Caki2 (cell line): ENCODE measurements at places on chromosomes 1 and 21. TPM values are rescaled to one million over a fixed set of nuclear protein-coding genes. Genes with fewer than 3 reads are reported as not detected.

DNA sequence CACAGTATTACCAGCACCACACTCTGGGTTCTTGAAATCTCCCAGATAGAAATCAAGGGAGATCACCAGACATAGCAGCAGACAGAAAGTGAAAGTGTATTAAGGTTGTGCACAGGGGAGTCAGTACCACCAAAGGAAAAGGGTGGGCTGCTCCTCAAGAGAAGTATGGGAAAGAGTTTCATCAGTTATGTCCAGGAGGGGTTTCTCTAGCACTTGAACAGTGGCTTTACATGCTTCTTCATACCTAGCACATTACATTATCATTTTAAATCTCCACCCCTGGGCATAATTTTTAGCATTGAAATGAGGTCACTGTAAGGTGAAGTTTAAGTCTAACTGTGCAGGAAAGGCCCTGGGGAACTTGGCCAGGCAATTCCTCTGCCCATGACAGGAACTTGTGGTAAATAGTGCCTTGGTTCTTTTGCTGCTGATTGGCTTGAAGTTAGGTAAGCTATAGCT lies 601.0 kb downstream of the NUF2 start:
- DNase-seq, result no peak

DNA sequence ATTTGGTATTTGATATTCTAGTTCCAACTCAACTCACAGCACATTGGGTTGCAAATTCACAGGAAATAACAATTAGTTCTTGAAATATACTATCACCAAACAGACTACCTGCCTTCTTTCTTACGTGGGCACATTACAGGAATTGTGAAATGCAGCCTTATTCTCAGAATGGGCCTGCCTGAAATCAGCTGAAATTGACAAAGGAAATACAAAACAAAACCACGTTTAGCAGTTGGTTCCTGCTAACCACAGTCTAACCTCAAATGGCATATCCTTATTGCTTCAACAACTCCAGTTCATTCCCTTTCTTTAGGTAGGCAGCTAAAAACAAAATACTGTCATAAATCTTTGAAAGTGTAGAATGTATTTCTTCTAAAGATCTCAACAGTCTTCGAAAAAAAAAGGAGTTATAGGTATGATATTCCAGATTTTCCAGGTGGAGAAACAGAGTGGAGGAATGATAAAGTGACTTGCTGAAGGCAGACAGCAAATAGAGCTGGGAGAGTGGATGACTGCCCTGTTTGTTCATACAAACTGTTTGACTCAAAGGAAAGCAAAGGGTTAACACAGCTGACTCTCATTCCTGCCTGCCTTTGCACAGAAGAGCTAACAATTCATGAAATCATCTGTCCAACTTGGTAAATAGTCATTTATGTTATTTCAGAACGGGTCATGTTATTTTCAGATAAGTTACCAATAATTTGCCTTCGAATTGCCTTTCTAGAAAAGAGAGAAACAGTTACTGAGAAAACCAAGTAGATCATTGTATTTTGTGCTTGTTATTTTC lies 1.6 kb upstream of the GREM2 start:
- no peak for DNase-seq

S100A1 gene
- total RNA-seq, result not detected in 2 replicates

DNA sequence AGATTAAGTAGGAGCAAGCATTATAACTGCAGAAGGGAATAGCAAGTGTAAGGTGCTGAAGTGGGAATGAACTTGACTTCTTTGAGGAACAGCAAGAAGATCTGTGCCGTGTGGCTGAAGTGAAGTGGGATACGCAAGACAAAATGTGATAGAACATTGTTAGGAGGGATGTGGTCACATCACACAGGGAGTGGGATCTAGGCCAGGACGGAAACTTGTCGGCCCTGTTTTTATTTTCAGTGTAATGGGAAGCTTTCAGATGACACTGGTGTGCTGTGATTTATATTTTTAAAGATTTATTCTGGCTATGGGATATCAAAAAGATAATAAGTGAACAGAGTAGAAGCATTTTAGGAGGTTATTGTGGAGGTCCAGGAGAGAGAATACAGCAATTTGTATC lies 116.4 kb downstream of the PLA2G4A start:
- no peak for DNase-seq

DNA sequence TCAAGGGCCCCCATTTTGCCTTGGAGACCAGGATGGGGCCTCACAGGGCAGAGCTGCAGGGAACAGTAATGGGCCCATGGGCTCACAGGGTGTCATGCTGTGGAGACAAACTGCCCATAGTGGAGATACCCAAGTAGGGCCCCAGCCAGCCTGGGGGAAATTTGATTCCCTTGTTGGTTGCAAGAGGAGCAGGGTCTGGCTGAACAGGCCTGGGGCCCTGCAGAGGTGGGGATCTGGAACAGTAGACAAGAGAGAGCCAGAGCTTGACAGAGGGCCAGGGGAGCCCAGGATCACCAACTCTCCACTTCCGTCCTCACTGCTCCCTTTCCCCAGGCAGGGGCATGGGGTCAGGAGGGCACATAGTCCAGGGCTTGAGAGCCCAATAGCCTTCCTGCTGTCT lies 8.7 kb downstream of the S100B start:
- no peak for DNase-seq

DNA sequence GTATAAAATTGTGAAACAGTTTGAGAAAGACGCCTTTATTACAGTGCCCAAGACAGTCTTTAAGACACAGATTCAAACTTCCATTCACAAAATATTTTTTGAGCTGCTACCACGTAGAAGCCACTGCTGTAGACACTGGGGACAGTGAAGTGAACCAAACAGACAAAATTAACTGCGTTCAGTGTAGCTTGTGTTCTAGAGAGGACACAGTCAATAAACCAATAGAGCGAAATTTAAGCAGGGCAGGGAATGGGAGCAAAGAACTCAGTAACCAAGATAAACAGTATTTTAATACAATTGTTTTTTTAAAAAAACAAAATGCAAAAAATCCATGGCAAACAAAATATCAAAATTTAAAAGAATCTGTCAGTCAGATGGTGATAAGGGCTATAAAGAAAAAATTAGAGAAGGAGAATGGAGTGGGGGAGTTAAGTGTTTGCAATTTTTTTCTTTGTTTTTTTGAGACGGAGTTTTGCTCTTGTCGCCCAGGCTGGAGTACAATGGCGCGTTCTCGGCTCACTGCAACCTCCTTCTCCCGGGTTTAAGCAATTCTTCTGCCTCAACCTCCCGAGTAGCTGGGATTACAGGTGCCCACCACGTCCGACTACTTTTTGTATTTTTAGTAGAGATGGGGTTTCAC lies 719 bp upstream of the PARS2 start:
- DNase-seq, result no peak

DNA sequence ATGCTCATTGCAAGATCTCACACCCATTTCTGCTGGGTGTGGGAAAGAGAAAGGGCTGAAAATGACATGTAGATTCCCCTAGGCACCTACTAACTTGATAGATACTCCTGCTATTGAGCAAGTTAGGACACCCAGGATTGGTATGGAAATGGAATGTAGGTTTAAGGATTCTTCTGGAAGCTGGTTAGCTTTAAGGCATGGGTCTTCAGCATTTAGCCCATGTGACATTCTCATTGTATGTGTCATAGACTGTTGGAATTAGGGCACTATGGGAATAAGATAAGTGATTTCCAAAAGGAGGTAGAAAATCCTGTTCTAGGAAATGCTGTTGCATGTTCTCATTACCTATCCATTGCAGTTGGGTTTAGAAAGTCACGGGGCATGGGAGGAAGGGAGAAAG lies 76.2 kb downstream of the DISC1 start:
- no peak for DNase-seq

ISG20L2 gene
- total RNA-seq, result 9.6 and 19.6 TPM in 2 replicates
